Adrenal gland (tissue), 19 donors: ENCODE measurements at places on chromosomes 3 and 15.

GRCh38 chr3:149181182-149181581 is 40.4 kb downstream of the CP start:
- no peak overlapping the region for H3K4me3 ChIP-seq
- H3K36me3 ChIP-seq = no peaks in the 10 kb centered on the region
- H3K27me3 ChIP-seq = no peaks in the 10 kb centered on the region

- no peak overlapping the region for H3K4me3 ChIP-seq
- no peak for DNase-seq
- H3K36me3 ChIP-seq = no peaks in the 10 kb centered on the region
Observed at GRCh38 chr3:154018100-154018696, 103.0 kb upstream of the ARHGEF26 start.

DNA sequence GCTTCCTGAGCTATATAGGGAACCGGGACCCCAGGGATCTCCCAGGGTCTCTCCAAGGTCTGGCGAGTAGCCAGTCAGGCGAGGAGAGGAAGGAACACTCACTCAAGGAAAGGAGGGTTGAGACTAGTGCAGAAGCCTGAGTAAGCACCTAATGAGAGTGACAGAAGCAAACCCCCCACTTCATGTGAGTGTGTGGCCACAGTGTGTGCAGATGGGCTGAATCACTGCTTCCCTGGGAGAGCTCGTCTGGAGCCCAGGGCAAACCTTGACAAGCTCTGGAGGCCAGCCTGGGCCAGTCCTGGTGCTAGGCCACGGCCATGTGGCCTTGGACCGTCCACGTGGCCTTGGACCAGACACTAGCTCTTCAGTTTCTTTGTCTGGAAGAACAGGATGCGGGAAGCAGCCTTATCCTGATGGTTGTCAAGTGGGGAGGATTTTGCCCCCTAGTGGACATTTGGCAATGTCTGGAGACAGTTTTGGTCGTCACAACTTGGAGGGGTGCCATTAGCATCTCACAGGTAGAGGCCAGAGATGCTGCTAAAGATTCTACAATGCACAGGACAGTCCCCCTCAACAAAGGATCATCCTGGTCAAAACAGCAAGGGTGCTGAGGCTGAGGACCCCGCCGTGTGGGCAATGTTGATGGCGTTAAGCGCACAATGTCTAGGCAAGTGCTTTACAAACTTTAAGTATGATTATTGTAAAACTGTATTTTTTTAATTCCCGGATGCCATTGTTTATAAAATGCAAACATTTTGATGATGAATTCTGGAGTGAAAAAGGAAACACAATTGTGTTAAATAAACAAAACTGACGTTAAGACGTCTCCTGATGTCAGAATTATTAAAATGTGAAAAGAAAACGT is 34.8 kb upstream of the CTSH start:
- no peaks in the 10 kb centered on the region for H3K27me3 ChIP-seq
- H3K27ac ChIP-seq = no peak overlapping the region
- no peaks in the 10 kb centered on the region for H3K36me3 ChIP-seq
- peak; percentile 79 for DNase-seq
- H3K4me1 ChIP-seq = peaks cover 6% of the 10 kb centered on the region

DNA sequence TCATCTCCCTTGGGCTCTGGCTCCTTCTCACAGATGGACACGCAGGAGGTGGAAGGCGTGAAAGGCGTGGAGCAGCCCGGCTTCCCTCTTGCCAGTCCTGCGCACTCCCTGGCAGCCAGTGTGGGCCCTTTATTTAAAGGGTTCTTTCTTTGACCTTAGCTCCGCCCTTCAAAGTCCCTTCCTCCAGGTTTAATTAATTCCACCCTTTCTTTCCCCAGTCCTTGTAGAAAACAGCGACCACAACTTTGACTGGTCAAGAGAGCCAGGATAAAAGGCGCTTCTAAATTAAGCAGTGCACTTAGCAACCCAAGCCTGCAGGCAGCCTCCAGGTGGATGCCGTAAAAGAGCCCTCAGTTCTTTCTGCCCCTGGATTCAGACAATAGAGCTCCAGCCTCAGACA is at the start of gene HDC:
TSS of gene HDC (minus strand) at position 107 of the 400 bp plus-strand sequence. CDS start at position 4, 103 bp downstream.
- H3K27me3 ChIP-seq = no peaks in the 10 kb centered on the region
- H3K4me1 ChIP-seq = no peaks in the 10 kb centered on the region

GRCh38 chr15:62599791-62600777 is 435.0 kb upstream of the C2CD4B start:
- H3K4me3 ChIP-seq = no peak overlapping the region
- H3K4me1 ChIP-seq = no peaks in the 10 kb centered on the region
- no peaks in the 10 kb centered on the region for H3K36me3 ChIP-seq
- no peak for DNase-seq
- H3K27ac ChIP-seq = no peak overlapping the region
- H3K27me3 ChIP-seq = no peaks in the 10 kb centered on the region

- H3K4me3 ChIP-seq = no peak overlapping the region
- no peak for DNase-seq
- no peak overlapping the region for H3K27ac ChIP-seq
- H3K27me3 ChIP-seq = peaks cover 5% of the 10 kb centered on the region
Observed at GRCh38 chr15:39573844-39574243, 7.0 kb upstream of the THBS1 start.

DNA sequence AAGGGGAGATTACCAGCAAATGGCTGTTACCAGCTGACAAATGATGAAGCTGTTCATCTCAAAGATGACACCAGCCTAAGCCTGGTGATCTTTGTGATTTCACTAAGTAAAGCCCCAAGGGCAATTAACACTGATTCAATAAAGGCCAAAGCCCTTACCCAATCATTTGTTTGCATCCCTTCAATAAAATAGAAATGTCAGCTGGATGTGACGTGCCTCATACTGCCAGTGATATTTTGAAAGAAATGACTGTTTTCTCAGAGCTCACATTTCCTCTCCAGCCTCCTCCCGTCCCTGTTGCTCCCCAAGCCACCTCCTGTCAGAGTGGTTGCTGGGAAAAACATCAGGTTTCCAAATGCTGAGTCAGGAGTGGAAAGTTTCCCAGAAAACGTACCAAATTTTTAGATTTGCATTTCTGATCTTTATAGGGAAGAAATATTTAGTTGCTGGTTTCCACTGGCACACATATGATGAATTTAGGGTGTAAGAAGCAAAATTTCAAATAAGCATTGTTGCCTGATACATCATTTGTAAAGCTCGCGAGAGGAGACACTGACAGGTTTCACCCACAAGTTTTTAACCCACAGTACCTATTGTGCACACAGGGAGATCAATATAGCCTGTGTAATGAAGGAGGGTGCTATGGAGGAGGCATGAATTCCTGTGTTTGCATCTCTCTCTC is 21.0 kb downstream of the C2CD4A start:
- no peaks in the 10 kb centered on the region for H3K27me3 ChIP-seq
- H3K36me3 ChIP-seq = no peaks in the 10 kb centered on the region
- no peak overlapping the region for H3K4me3 ChIP-seq
- peak; percentile 50 for DNase-seq
- H3K27ac ChIP-seq = peak overlapping the region; percentile 9
